Muscle of back (tissue), 13 donors: ENCODE measurements at places on chromosomes 1 and 21. TPM values are rescaled to one million over a fixed set of nuclear protein-coding genes. Genes with fewer than 3 reads are reported as not detected.

- DNase-seq: no peak
Observed at GRCh38 chr1:228152918-228153258, 3.2 kb downstream of the GJC2 start.

DNA sequence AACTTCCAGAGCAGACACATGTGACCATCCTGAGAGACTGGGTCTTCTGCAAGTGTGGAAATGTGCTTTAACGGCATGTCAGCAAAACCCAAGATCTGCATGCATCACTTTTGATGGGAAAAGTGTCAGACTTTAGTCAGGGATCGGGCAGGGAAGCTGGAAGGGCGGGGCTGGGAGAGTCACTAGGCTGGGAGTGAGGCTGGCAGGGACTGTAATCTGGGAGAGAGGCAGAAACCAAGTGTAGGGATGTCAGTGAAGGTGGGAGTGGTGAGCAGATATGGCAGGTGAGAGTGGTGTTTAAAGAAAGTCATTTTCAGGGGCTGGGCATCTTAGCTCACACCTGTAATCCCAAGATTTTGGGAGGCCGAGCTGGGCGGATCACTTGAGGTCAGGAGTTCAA, 11.3 kb downstream of the CDA start:
- DNase-seq: no peak

DNA sequence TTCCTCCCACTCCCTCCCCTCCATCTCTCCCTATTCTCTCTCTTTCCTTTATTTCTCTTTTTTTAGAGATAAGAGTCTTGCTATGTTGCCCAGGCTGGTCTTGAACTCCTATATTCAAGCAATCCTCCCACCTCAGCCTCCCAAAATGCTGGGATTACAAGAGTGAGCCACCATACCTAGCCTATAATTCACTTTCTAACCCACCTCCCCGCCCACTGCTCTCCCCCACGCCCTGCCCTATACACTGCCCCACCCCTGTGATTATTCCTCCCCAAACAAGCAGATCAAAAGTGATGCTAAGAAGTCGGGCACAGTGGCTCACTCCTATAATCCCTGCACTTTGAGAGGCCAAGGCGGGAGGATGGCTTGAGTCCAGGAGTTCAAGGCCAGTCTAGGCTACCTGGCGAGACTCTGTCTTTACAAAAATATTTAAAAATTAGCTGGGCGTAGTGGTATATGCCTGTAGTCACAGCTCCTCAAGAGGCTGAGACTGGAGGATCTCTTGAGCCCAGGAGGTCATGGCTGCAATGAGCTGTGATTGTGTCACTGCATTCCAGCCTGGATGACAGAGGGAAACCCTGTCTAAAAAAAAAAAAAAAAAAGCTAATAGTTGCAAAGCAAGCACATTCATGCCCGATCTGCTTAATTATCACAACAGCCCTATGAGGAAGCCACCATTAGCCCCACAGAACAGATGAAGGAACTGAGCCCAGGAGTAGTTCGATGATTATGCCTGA, 12.8 kb upstream of the E2F2 start:
- DNase-seq: no peak

- no peak for DNase-seq
Observed at GRCh38 chr1:232634096-232634495, 4.2 kb upstream of the SIPA1L2 start.

DNA sequence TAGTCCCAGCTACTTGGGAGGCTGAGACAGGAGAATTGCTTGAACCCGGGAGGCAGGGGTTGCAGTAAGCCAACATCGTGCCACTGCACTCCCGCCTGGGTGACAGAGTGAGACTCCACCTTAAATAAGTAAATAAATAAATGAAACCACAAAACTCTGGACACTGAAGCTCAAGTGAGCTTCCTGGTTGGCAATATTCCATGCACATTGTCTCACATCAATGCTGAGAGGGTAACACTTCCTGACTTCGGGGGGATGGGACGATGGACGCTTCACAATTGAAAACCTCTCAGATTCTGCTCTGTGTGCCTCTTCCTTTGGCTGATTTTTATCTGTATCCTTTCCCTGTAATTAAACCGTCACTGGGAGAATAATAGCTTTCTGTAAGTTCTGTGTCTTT, 70.0 kb upstream of the ZNF644 start:
- DNase-seq: no peak

DNA sequence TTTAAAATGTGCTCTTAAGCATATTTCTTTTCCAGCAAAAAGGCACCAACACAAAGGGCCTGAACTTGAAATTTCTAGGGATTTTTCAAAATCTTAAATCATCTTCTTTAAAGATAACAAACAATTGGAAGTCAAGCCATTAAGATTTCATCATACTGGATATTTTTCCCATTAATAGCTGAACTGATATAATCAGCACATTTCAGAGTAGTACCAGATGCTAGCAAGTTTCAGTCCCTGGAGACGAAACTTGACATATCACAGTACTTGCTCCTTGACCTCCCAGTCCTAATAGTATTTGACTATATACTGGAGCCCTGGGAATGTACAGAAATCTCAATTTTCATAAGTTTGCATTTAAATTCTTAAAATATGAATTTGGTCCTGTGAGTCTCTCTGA, 10.2 kb upstream of the CDC7 start:
- no peak for DNase-seq

CFAP107 gene
- 0.56 TPM for polyA plus RNA-seq

TMCC2 gene
- 11.0 TPM for polyA plus RNA-seq

TRNP1 gene
- 1.6 TPM for polyA plus RNA-seq

SLC45A1 gene
- polyA plus RNA-seq: 0.83 TPM
